GM20000 (cell line): ENCODE measurements at places on chromosomes 11 and 22.

- DNase-seq: peak; percentile 49
Measured at GRCh38 chr11:86069408-86070101, 671 bp upstream of the PICALM start.

DNA sequence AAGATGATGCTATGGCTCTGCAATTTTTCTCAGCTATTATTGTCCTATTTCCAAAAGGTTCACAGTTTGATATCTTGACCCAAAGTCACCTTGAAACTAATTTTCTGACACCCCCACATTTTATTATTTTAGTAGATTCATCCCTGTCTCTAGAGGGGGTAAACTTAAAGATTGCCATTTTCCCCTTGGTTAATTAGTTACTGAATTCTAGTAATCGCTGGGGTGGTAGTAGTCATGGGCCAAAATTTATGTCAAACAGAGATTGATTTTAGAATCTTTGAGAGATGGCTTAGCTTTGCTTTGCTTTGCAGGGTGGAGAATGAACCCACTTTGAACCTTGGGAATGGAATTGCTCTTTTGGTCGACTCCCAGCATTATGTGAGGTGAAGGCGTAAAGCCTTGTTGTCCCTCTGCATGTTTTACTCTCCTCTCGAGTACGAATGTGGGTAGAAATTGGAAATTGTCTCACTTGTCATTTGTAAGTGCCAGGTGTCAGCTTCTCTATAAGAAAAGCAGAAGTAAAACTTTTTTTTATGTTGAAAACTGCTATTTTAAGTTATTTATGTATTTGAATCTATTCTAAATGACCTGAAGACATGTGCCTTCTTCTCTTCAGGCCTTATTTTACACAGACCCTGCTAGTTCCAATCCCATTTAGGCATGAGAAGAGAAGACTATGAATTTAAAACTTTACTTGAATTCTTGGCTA, 42.4 kb upstream of the RCE1 start:
- peak; percentile 42 for DNase-seq

DNA sequence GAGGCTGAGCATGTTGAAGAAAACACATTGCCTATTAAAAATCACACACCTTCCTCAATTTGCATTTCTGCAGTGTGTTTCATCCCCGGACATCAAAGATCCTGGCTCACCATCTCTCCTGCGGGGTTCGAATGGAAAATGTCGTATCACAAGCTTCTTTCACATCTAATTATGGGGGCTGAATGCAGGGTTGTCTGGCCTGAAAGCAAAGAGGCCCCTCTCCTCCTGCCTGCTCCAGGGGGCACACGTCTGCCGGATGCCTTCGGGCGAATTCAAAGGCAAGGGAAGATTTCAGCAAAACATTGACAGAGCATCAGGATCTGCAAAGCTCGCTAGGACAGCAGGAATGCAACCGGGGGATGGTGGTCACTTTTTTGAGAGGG, 1447.7 kb downstream of the TBC1D22A start:
- no peak for DNase-seq

- DNase-seq: no peak
Measured at GRCh38 chr11:45489281-45489905, 176.0 kb downstream of the CHST1 start.

GRCh38 chr22:20659920-20660319, 114.0 kb upstream of the SERPIND1 start:
- DNase-seq: no peak
